Activated CD4-positive, alpha-beta T cell treated with anti-CD3 and anti-CD28 coated beads, Interleukin-2, Interleukin-6, amounts not matched to agents 100 ng/mL and 50 ng/mL, durations not matched to agents 16 hours and 8 hours (primary cell): ENCODE measurements at places on chromosomes 12 and 14.

DNA sequence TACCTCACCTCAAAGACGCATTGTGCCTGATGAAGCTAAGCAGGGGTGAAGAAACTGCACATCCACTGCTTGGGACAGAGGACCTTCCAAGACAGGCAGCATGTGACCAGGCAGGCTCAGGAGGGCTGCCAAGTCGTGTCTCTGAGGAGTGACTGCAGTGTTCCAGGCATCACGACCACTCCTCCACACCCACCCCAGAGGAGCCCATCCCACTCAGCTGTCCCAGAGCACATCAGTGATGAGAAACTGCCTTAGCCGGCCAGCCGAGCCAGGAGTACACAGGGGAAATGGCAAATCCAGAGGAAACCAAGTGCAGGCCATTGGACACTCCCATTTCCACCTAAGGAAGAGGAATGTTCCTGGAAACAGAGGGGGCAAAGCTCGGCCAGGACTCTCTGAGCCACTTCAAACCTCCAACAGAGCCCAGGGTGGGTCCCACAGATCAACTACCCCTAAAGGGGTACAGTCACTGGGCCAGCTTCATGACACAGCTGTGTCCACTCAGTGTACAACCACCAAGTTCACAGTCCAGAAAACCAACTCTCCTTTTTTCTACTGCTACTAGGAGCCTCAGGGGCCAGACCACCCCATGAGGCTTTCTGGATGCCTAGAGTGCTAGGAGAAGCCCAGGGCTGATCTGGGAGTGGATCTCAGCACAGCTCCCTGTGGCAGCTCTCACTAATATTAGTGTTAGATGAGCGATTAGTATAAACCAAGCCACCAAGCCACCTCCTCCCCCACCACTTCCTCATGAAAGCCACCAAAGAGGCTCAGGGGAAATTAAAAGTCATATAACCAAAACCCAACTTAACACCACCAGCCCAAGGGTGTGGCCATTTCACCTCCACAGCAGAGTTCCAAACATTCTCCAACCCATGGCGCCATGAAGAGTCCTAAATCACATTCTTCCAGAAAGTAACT is 15.4 kb downstream of the PXN start:
- peak; percentile 66 for DNase-seq

DNA sequence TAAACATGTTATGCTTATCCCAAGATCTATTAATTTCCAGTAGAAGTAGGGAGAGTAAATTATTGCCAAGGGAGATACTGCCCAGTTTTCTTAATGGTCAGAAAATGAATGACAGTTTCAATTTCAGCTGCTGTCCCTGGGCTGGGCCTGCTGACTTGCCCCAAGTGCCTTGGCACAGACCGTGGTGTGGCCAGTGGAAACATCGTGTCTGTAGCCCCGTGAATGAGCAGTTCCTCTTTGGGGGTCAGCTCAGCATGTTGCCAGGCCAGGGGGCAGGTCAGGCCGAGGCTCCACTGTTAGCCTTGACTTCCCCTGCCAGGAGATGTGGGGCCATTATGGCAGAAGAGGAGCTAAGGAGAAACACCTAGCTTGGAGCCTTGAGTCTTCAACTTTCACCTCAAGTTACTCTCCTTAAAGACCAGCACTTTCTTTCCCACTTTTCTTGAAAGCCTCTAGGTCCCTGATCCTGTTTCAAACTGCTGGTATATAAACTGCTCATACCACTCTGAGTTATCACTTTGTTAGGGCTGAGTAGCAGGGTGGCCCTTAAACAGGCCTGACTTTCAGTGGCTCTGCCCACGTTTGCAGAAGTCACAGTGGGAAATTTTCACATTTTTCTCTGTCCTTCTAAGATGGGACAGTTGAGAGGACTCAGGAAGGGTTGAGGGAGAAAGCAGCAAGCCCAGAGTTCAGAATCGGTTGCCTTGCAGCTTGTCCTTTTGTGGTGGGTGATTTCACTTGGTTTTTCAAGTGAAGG is 73.2 kb downstream of the SUSD6 start:
- no peak for DNase-seq

DNA sequence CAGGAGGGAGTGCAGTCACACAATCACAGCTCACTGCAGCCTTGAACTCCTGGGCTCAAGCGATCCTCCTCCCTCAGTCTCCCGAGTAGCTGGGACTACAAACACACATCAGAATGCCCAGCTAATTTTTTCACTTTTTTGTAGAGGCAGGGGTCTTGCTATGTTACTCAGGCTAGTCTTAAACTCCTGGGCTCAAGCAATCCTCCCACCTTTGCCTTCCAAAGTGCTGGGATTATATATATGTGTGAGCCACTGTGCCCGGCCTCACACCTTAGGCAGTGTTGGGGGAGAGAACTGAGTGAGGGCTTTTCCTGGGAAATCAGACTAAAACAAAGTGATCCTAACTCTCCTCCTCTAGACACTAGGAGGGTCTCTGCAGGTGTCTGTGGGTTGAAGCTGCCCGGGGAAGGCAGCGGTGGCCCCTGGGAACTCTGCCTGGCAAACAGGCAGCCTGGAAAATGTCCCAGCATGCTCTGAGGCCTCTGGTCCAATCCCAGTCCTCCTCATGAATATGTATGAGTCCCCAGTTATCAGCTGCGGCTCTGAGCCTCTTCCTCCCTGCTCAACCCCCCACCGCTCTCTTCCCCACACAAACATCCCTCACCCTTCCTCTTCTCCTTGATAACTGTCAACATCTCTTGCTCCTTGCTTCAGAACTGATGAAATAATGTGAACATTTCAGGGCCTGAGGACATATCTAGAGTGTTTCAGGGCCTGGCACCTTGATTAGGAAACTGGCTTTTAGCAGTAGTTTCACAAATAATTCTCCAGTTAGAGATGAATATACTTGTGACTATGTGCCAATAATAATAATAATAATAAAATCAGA is 7.9 kb upstream of the NAA25 start:
- DNase-seq: no peak

DNA sequence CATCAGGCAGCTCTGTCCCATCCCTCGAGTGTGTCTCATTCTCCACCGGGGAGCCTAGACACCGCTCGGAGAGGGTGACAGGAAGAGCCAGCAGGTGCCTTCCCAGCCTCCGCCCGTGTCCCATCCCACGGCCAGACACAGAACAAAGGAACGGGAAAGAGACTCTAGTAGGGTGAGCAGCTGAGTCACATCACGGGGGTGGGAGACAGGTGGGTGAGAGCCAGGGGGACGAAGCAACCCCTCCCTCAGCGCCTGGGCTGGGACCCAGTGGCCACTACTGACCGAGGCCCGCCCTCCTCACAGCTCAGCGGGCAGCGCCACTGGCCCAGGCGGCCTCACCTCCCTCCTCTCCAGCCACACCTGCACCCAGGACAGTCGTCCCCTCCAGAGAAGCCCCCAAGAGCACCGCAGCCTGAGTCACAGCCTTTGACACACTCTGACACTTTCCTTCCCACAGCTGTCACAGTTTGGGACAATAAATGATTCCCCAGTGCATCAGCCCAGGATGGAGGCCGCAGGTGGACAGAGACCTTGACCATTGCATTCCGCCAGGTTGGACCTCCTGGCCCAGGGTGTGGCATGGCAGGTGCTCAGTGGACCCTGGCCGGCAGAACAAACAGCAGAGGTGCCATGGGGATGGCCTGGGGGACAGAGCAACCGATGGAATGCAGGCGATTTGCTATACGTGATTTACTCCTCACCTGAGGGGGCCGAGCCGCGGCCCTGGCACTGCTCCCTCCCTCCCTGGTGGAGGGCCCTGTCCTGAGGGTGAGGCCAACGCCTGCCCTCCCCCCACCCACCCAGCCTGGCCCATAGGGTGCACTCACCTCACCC is 45.4 kb upstream of the GALNT9 start:
- no peak for DNase-seq

GRCh38 chr12:122851820-122852219 is 16.6 kb downstream of the HIP1R start:
- DNase-seq: no peak

- no peak for DNase-seq
Observed at GRCh38 chr12:53424626-53425514, 1.2 kb downstream of the AMHR2 start.

GRCh38 chr12:4271717-4272423 is 1.7 kb upstream of the CCND2 start:
- DNase-seq: peak; percentile 95

- DNase-seq: no peak
Observed at GRCh38 chr12:57232156-57232756, 2.7 kb downstream of the SHMT2 start.

GRCh38 chr12:107282628-107283027 is 189.3 kb upstream of the CRY1 start:
- no peak for DNase-seq

DNA sequence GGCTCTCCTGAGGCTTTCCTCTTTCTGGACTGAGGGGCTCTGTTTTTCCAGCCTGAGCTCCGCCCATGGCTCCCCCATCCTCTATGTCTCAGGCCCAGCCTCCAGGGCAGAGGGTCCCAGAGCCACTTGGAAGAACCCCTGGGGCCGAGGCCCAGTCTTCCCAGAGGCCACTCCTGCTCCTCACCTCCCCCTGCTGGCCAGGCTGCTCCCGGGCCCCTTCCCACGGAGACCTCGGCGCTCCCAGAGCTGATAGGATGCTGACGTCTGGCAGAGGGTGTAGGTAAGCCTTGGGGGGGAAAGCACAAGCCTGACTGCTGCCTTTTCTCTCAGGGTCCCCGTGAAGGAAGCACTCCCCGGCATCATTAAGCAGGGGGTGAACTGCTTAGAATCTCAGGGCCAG is 51.4 kb downstream of the ERH start:
- DNase-seq: no peak

GRCh38 chr12:102833687-102834441 is 83.2 kb downstream of the PAH start:
- DNase-seq: no peak

DNA sequence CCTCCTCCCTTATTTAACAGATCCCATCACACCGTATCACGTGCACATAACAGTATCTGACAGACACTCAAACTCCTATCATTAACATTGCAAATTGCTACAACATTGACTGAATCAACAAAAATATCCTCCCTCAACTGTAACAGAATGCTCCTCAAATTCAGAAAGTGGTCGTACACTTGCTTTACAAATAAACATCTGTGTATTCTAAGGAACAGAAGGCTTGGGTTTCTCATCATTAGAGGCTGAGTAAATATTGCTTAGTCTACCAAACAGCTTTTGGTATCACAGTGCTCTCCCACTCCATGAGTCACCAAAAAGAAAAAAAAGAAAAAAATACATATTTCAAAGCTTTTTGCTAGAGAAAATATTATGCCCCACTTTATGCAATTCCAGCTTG is 23.9 kb downstream of the FERMT2 start:
- no peak for DNase-seq

DNA sequence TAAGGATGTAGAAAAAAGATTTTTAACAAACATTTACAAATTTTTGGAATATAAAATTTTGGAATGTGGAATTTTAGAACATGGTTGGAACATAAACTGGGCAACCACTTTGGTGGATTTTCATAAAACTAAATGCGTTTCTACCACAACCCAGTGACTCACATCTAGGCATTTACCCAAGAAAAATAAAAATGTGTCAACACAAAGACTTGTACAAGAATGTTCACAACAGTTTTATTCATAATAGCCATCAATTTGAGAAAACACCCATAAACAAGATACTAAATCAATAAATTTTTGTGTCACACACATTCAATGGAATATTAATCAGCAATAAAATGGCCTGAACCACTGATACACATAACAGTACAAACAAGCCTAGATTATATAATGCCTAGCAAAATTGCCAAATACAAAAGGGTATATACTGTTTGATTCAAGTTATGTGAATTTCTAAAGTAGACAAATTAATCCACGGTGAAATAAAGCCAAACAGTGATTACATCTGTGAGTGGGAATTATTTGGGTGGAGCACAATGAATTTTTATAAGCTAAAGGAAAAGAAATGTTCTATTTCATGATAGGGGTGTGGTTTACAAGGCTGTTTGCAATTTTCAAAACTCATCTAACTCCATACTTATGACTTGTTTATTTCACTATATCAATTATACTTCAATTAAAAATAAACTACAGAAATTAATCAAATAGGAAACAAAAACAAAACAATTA is 415.2 kb upstream of the OR4E1 start:
- DNase-seq: no peak

GRCh38 chr12:4302881-4303280 is 18.1 kb upstream of the TIGAR start:
- no peak for DNase-seq

DNA sequence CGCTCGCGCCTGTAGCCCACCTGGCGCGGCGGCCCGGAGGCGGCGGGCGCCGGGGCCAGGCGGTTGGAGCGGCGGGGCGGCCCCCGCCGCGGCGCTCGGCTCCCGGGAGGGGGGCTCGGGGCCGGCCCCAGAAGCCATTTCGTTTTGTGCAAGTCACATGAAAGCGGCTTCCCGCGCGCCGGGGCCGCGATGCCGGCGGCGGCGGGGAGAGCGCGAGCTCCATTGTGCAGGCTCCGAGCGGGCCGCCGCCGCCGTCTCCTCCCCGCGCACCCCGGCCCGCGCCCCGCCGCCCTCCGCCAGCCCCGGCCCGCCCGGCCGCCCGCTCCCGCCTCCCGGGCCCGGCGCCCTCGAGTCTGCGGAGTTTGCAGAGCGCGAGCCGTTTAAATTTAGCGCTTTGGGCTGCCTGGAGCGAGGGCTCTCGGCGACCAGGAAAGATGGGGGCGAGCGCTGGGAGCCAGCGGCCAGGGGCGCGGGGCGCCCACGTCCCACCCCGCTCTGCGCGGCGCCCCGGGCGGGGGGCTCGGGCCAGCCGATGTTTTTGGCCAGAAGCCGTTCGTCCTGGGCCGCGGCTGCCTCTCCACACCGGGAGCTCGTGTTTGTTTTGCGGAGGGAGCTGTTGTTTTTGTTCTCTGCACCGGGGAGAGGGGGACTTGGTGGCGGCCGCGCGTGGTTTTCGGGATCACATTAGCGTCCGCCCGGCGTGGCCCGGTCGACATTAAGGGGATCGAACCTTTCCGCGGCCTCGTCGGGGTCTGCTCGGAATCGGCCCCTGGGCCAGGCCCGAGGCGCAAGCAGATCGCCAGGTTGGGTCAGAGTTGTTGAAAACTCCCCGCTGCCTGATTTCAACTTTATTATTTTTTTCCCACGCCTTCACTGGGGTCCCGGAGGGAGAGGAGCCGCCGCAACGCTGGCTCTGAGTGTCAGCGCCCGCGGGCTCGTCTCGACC is 982 bp downstream of the BCL7A start:
- peak; percentile 32 for DNase-seq

DNA sequence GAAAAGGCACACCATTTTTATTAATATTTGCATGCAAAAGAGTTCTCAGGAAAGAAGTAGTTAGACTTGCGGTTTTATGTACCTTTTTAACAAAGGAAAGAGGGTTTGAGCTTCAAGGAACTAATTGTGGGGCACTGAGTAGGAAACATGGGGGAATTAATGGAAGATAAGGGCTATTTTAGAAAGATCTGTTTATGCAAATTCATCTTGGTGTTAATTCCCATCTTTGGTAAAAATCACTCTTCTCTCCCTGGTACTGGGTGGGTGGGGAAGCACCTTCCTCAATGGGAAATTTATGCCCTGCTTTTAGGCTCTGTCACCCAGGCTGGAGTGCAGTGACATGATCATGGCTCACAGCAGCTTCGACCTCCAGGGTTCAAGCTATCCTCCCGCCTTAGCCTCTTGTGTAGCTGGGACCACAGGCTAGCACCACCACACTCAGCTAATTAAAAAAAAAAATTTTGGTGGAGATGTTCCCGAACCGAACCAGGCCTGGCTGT is 30.1 kb upstream of the RESF1 start:
- no peak for DNase-seq
